ENCODE measurements at places on chromosomes 7 and 10. TPM values are rescaled to one million over a fixed set of nuclear protein-coding genes. Genes with fewer than 3 reads are reported as not detected.

The NPC1L1 gene
- 0.17 TPM for total RNA-seq

The KCND2 gene
- 7.3 TPM for total RNA-seq

The GATA3 gene
- total RNA-seq: not detected

The LIPJ gene
- total RNA-seq: not detected

The PON3 gene
- not detected for total RNA-seq

The ADAMTS14 gene
- total RNA-seq: 29.4 TPM

The OR2A5 gene
- total RNA-seq: not detected

The ARHGEF35 gene
- 2.8 TPM for total RNA-seq
